ENCODE measurements at places on chromosomes 7 and 10. TPM values are rescaled to one million over a fixed set of nuclear protein-coding genes. Genes with fewer than 3 reads are reported as not detected.

The FAM241B gene
- 2.2 TPM for total RNA-seq

- DNase-seq: no peak
Measured at GRCh38 chr7:10212649-10213048, 761.0 kb upstream of the PHF14 start.

The NEUROG3 gene
- not detected for total RNA-seq

DNA sequence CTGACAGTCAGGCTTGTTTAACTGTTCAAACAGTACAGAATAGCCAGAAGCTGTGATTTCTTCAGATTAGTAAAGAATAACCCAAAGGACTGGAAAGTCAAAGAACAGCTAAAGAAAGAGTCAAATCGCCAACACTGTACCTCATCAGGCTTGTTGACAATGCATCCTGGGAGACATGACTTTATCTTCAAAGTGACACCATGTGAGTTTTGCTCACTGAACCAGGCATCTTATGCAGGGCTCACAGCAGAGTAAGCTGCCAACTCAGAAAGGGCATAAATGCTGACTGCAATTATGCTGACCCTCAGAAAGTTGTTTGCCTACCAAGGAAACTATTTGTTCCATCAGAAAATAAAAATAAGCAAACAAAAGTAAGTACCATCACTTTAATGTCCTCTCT lies 96.4 kb downstream of the MAGI2 start:
- DNase-seq: no peak

DNA sequence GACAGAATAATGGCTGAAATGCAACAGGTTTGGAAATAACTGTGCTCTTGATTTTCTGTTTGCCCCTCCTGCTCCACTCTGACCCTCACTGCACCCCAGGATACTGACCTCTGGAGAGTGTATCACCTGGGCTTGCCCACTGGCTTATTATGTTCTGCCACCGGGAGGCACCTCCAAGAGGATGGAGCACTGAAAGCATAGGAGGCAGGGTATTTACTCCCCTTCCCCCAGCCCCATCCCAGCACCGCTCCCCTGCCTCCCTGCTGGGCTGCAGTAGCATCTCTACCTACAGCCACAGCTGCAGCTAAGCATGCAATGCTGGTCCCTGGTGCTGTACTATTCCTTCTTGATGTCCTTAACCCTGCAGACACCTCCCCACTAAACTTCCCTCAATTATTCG lies 26.4 kb downstream of the RAB11FIP2 start:
- DNase-seq: no peak
